ENCODE measurements at places on chromosomes 3 and 15.

- no peak for DNase-seq
Measured at GRCh38 chr3:152159328-152159727, 109.4 kb upstream of the MBNL1 start.

DNA sequence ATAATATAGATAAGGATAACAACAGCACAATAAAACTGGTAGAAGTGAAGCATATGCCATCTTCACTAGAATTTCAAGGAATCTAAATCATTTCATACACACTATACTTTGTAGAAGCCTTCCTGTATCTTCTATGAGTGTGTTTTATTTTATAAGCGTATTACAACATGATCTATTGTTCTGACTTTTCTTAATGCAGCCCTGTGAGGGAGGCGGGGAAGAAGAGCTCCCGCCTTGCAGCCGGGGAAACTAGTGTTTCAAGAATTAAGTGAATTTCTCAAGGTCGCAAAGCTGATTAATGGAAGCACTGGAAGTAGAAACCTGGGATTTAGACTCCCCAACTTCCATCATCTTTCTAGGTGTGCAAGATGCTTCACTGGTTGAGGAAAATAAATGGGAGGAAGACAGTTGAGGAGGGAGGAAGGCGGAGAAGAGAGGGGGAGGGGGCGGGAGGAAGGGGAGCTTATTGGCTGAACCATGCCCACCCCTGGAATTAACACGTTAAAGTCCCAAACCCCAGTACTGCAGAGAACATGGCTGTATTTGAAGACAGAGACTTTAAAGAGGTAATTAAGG, 32.9 kb downstream of the VGLL4 start:
- no peak for DNase-seq

DNA sequence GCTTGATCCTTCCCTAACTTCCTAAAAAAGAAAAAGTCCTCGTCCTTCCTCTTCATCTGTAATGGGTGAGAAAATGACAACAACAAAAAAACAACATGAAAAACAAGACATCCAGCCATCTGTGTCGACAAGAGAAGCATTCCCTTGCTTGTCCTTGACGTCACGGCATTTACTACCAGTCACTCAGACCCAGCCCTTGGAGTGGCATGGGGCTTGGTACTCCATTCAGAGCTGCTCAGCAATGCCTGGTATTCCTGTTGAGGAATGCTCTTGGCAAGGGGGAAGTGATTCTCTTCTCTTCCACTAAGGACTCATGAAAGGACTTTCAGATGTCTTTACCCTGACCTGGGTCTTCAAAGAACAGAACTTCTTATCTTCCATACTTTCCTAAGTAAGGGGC, 339.7 kb upstream of the RASGRP1 start:
- DNase-seq = no peak

DNA sequence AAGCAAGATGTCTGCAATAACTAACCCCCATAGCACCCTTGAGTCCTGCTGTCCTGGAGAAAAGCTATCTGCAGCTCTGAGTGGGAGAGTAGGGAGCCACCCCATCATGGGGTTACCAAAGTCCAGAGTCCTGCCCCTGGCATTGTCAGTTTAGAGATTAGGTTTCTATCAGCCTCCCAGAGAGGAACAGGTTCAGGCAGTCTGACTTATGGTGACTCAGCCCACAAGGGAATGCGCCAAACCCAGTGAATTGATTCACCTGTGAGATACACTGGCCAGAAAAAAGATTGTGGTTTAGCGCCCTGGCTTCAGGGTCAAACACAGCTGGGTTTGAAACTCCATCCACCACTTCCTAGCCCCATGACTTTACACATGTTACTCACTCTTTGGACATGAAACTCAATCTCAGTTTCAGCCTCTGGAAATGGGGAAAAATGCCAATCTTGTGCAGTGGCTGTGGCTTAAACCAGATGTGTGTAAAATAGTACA, 263.6 kb upstream of the HES1 start:
- no peak for DNase-seq

DNA sequence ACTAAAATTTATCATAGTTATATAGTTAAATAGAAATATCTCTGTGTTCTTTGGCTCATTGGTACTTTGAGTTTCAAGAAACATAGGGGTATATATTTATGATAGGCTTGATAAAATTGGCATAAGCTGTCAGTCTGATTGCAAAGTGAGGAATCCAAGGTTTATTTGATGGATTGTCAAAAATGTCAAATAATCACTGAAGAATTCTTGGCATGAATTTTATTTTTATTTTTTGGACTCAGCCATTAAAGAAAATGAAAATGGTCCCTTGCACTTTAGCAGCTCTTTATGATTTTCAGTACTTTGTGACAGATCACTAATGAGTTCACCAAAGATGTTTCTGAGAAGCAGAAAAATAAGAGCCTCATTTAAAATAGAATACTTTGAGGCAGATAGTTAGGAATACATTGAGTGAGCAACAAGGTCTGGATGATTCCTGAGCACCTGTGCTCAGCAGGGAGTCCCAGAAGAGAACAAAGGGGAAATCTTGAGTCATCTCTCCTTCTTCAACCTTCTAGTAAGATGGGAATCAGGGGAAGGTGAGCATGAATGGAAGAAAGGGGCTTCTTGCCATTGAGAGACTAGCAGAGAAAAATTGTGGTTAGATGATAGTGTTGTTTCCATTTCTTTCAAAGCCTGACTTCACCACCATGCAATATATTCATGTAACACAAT, 85.3 kb upstream of the VEPH1 start:
- DNase-seq = no peak

GRCh38 chr3:108420926-108421325, 89.5 kb downstream of the MYH15 start:
- no peak for DNase-seq

DNA sequence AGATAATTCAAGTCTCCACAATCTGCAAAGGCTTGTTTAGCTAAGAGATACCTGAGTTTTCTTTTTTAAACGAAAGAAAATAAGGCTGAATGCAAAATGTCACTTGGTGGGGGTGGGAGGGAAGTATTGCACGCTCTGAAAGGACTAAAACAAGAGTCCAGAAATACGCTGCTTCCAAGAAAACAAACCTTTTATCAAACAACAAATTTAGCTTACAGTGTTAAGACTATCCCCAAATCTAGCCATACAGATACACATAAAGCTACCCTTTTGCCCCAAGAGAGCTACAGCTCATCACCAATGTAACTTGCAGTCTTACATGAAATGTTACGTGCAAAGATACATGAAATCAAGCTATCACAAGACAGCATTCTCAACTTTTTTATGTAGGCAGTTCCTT, 522.5 kb downstream of the FOXP1 start:
- DNase-seq = no peak

- no peak for DNase-seq
Measured at GRCh38 chr15:37981775-37982174, 47.3 kb downstream of the TMCO5A start.

DNA sequence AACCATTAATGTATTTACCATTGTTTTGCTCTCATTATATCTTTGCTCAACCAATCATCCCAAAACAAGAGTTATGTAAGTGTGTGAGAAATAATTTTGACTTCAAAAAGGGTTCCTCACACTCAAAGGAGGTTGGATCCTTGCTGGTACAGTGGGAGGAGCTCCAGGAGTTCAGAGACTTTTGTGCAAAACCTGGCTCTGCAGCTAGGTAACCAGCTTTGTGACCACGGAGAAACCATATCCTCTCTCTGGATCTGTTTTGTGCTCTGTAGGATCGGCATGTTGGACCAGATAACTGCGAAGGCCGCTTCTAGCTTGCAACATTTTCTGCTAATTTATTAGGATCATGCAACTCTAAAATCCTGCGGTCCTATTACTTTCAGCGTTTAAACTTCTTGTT, 128.6 kb upstream of the LIPC start:
- no peak for DNase-seq

DNA sequence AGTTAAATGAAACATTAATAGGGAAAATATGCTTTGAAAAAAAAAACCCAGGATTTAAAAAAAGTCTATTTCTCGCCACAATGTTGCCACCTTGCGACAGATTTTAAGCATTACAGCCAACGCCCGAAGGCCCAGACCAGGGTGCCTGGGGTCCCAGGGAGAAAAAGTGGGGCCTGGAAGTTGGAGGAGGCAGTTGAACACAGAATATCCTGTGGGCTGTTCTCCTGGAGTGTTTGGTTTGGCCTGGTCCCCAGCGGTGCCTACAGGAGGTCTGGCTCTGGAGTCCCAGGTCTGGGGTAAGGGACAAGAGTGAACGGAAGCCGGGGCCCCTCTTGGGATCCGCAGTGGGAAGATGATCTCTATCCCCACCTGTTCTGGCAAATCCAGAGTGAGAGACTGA, 3.4 kb downstream of the RNU6-1 start:
- DNase-seq = no peak

DNA sequence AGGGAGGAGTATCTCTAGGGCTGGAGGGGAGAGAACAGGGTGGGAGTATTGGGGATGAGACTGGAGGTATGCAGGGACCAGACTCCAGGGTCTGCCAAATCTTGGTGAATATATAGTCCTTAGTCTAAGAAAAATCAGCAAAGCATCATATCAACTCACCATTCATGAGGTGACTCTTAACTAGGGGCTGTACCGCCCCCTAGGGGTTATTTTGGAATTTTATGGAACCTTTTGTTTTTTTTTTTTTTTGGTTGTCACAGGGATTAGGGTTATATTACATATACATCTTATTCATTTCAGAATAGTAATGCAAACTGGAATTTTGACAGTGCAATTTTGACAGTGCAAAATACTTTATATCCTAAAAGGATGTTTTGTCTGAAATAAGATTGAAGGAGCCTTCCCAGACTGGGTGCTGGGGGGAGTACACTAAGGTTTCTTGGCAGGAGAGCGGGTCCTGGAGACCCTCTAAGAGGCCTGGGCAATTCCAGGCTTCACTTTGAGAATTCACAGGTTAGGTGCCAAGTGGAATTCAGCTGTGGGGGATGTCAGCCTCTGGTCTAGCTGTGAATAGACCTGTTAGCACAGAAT, 7.5 kb downstream of the CMTM7 start:
- DNase-seq = peak; percentile 41

DNA sequence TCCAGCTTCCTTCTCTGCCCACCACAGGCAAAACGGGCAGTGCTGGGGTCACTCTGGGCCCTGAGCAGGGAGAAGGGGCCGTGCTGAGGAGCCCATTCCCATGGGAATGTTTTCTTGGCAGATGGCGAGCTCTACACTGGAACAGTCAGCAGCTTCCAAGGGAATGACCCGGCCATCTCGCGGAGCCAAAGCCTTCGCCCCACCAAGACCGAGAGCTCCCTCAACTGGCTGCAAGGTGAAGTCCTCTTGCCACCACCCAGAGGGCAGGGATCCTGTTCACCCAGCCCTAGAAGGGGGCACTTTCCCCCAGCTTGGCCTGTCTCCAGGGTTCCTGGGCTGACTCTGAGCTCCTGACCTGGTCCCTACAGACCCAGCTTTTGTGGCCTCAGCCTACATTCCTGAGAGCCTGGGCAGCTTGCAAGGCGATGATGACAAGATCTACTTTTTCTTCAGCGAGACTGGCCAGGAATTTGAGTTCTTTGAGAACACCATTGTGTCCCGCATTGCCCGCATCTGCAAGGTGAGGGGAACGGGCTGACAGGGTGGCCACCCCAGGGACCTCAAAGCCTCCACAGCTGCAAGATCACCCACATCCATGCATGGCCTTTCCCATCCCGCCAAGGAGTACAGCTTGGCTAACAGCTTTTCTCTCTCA, 12.4 kb downstream of the CIB1 start:
- DNase-seq = no peak

DNA sequence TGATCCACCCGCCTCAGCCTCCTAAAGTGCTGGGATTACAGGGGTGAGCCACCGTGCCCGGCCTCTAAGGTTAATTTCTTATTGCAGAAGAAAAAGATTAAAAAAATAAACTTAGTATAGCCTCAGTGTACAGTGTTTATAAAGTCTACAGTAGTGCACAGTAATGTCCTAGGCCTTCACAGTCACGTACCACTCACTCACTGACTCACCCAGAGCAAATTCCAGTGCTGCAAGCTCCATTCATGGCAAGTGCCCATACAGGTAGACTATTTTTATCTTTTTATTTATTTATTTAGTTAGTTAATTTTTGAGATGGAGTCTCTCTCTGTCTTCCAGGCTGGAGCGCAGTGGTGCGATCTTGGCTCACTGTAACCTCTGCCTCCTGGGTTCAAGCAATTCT, 3.2 kb upstream of the FLNB start:
- no peak for DNase-seq

GRCh38 chr3:43353923-43354670, 67.8 kb downstream of the SNRK start:
- DNase-seq = no peak

- DNase-seq = no peak
Measured at GRCh38 chr15:51223771-51224229, 114.6 kb downstream of the CYP19A1 start.

DNA sequence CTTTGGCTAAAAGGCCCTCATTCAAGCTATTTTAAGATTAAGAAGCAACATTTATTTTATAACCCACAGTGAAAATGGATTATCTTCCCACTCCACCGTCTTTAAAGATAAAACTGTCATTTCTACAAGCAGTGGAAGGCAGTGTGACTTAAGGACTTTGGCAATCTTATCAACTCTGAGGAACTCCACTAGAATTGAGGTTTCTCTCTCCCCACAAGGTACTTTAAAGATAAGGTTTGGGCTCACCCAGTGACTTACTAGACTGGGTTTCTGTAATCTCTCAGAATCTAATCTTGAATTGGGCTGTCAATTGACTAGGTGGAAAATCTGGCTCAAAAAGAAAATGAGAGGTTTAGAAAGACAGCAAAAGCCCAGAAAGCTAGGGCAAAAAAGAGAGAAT, 21.7 kb downstream of the ZNF385D start:
- no peak for DNase-seq

- DNase-seq = no peak
Measured at GRCh38 chr15:101276501-101277037, 716 bp downstream of the SELENOS start.

DNA sequence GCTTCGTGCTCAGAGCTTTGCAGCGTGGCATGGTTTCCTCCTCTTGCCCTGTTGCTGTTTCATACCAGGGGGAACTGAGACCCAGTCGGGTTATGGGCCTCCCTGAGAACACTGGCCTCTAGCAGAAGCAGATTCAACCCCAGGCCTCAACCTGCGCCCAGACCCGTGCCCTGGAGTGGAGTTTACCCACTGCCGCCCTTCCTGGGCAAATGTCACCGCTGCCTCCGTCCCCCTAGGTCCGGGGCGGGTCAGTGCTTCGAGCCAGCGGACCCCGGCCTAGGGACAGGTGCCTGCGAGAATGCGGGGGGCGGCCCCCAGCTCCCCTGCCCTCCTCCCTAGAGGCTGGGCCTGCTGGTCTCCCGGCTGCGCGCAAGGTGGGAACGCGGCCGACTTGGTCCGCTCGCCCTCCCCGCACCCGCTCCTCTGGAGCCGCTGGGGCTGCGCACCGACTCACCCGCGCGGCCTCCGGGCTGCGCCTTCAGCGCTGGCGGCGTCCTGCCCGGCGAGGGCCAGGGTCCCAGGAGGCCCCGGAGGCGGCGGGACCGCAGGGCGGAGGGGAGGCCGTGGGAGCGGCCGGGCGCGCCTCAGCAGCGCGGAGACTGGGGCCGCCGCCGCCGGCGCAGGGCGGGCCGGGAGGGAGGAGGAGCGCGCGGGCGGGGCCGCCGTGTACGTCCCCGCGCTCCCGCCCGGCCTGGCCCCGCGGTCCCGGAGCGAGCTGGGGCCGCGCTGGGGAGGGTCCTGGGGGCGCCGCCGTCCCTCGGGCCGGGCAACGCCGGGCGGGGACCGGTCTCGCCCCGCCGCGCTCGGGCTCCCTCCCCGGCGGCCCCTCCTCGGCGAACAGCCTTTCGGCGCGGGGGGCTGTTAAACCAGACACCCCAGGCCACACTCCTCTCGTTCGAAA, at the start of gene PIGZ:
PIGZ (minus strand) TSS at position 601 of the 901 bp plus-strand sequence. CDS start 16,802 bp downstream, outside the sequence.
- peak; percentile 34 for DNase-seq

GRCh38 chr3:147246906-147247305, 159.4 kb downstream of the ZIC4 start:
- no peak for DNase-seq

Measured in activated CD4-positive, alpha-beta T cell treated with anti-CD3 and anti-CD28 coated beads for 24 hours (primary cell).